Stimulated activated naive CD4-positive, alpha-beta T cell (primary cell): ENCODE measurements at places on chromosomes 12 and 14.

- DNase-seq = no peak
These were observed 67.2 kb upstream of the FAM181A start for GRCh38 chr14:93859957-93860356.

- DNase-seq = peak; percentile 15
These were observed 90.6 kb downstream of the PAPOLA start for GRCh38 chr14:96592591-96593386.

DNA sequence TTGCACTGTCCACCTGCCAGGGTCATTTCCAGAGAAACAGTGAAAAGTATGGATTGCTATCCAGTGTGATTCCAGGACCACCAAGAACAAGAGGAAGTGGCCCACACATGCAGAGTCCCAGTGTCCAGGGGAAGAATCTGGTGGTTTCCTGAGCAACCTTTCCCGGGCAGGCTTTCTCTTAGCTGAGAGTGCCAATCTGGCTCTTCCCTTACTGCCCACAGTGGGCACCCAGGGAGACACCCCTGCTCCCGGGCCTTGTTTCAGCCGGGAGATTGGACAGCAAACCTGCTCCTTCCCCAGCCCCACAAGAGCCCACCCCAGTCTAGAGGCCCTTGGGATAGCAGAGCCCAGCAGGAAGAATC is 62.1 kb downstream of the VWF start:
- DNase-seq = no peak

DNA sequence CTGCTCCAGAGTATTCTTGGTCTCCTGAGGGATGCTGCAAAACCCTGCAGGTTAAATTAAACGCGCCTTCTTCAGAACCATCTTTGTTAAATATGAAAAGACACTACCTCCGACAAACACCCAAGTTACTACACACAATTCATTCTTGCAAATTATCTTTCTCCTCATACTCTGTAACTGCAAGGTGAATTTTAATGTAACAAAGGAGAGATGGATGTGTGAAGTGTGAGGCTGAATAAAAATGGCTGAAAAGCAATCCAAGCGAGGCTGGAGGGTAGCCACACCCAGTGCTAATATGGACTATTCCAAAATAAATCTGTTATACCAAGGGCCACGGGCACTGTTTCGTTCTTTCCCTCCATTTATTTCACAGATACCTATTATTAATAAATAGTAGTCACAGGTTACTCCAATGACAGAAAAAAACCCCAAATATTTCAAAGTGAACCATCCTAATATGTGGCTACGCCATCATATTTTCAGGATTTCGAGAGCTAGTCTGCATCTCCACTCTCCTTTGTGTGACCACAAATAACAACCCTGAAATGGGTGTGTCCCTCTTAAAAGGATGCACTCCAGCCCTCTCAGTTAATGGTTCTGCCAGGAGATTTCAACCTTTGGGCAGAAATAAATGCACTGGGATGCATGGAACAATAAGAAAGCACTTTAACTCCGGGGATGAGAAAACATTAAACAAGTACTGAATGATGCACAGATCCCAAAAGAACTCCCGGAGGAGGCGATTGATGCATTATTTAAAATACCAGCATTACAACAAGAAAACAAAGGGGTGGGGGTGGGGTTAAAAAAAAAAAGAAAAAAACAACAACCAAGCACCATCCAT is 53.1 kb upstream of the CCDC175 start:
- DNase-seq = no peak

GRCh38 chr14:105899071-105899641 is 372.8 kb downstream of the TMEM121 start:
- peak; percentile 5 for DNase-seq

DNA sequence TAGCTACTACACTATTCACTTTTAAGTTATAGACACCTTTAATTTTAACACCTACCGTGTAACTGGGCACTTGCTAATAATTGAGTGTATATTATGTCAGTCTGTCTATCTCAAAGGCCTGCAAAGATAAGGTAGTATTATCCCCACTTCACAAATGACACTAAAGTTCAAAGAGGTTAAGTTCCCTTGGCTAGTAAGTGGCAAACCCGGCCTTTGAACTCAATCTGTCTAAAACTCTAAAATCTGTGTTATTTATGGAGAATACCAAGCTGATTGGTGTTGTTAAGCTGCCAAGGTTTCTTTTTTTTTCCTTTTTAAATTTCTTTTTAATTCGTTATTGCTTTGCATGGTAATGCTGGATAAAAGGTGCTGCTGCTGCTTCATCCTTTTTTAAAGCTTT is 37.7 kb downstream of the YLPM1 start:
- DNase-seq = no peak

DNA sequence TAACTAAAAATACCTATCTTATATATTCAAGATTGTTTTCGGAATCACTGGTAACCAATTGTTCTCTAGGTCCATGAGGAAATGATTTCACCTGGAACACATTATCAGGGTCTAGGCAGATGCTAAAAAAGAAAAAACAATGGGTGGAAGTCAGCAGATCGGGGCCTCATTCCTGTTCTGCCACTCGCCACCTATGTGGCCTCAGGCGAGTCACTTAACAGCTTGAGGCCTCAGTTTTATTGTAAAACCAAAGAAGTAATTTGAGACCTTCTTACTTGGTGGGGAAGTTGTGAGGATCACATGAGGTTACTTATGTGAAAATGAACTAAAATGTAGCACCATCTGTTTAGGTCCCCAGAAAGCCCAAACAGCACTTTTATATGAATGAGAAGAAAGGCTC is 6.2 kb upstream of the RNASE10 start:
- no peak for DNase-seq

- no peak for DNase-seq
These were observed 97.2 kb upstream of the SLC35F4 start for GRCh38 chr14:57963071-57963470.

DNA sequence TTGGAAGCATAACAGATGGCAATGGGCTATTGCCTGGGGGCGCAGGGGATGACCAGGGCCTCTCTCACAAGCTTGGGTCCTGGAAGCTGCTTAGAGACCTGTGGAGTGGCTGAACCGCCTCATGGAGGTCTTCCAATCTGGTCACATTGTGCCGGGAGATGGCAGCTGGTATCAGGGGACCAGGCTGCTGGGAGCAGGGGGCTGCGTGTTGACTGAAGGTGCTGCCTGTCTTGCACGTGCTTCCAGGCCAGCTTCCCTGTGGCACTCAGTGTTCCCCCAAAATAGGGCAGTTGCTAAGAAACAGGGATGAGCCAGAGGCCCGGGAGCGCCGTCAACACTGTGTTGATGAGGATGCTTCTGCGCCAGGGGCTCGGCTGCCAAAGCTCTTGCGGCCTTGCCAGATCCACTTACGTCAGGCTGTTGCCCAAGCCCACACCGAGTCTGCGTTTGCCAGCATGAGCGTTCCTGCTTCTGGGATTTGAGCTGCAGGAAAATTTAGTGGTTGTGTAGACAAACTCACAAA is 39.8 kb downstream of the ELK3 start:
- DNase-seq = no peak

- no peak for DNase-seq
These were observed 23.1 kb upstream of the C12orf42 start for GRCh38 chr12:103518899-103519298.

GRCh38 chr12:114194956-114195355 is 211.0 kb downstream of the TBX5 start:
- DNase-seq = no peak

DNA sequence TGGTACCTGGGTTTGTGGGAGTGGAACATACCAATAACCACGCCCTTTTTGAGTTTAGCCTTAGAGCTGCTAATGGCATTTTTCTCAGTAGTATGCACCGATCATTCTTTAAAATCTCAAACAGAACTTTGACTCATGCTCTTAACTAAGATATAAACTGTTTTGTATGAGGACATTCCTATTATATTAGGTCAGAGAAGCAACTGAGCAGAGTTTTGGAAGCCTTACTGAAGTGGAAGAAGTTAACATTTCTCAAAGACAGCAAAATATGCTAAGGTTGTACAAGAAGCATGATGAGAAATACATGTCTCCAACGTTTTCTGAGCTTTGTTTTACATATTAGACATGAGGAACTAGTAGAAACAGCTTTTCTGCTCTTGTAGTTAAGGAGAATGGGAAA is 819.2 kb downstream of the FSCB start:
- no peak for DNase-seq

DNA sequence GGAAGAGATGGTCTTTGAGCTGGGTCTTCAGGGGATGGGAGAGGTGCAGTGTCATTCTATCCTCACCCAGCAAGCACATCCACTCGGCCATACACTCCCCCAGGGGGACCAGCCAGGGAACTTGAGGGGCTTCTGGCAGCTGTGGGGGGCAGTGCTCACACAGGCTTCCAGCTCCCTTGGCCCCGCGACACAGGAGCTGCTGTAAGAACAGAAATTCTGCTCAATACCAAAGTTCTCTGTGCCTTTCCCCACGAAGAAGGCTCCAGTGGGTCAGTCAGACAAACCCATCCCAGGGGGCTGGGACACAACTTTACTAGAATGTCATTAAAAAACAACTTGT is 289.1 kb upstream of the RTL1 start:
- DNase-seq = no peak

GRCh38 chr12:91413581-91414546 is 231.2 kb upstream of the DCN start:
- no peak for DNase-seq

GRCh38 chr14:72678356-72678755 is 215.5 kb downstream of the DPF3 start:
- no peak for DNase-seq

DNA sequence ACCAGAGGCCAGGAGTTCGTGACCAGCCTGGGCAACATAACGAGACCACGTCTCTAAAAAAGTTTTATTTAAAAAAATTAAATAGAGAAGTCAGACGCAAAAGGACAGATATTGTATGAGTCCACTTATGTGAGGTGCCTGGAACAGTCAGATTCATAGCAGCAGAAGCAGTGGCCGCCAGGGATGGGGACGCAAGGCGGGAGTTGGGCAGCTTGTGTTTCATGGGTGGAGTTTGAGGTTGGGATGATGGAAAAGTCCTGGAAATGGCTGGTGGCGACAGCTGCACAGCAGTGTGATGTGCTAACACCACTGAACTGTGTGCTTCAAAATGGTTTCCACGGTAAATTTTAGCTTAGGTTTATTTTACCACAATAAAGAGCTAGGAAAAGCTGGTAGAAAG is 57.6 kb upstream of the DDX11 start:
- no peak for DNase-seq

GRCh38 chr14:99561864-99562263 is 42.1 kb downstream of the CCDC85C start:
- no peak for DNase-seq

DNA sequence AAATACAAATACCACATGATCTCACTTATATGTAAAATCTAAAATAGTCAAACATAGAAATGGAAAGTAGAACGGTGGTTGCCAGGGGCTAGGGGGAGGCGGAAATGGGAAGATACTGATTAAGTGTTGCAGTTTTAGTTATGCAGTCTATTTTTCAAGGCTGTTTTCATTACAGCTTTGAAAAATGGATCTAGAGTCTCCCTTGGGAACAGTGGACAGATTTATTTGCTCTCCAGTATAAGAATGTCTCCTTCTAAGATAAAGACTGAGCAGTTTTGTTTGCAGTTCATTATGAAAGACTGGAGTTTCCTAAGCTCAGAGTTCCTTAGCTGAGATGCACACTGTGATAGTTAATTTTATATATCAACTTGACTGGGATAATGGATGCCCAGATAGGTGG is 202.5 kb downstream of the KLHL28 start:
- no peak for DNase-seq

GRCh38 chr14:65600742-65601141 is 188.2 kb downstream of the FUT8 start:
- no peak for DNase-seq

DNA sequence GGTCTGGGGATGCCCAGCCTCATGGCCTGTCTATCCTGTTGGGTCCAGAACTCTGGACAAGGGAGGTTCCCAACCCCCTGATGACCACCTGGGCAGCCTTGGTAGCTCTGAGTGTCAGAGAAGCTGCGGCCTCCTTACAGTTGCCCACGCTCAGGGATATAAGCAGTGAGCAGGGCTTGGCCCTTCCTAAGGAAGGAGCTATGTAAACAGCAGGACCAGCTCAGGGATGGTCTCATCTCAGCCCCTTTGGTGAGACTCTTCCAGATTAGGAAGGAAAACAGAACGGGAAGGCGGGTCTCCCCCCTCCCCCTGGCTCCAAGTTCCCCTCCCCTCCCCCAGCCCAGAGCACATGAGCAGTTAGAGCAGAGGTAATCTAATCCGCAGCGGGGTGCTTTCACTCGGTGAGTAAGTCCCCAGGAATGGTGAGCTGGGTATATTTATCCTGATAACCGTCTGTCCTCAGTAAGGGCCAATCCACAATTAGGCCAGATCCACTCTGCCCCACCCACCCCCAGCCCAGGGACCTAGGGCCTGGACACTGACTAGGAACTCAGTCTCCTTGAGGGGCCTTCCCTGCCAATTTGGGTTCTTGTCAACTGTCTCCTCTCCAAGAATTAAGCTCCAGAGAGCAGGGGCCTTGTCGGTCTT is 29.5 kb upstream of the RPLP0 start:
- no peak for DNase-seq

GRCh38 chr12:108442910-108443309 is 72.2 kb upstream of the FICD start:
- DNase-seq = no peak

DNA sequence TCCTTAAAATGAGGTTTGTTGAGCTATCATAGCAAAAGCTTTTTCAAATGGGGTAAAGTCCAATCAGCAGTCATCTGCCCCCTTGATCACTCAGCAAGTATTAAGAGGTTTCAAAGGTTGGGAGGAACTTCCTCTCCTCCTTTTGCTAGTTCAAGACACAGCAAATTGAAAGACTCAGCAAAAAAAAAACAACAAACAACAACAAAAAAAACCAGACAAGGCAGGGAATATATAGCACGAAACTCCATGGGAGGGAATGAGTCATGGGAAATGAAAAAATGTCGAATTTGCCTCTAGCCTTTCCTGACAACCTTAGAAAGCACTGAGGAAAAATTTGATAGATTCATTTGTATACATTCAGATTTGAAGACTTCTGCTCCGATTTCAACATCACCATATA is 1.6 kb upstream of the SLC7A8 start:
- DNase-seq = no peak

DNA sequence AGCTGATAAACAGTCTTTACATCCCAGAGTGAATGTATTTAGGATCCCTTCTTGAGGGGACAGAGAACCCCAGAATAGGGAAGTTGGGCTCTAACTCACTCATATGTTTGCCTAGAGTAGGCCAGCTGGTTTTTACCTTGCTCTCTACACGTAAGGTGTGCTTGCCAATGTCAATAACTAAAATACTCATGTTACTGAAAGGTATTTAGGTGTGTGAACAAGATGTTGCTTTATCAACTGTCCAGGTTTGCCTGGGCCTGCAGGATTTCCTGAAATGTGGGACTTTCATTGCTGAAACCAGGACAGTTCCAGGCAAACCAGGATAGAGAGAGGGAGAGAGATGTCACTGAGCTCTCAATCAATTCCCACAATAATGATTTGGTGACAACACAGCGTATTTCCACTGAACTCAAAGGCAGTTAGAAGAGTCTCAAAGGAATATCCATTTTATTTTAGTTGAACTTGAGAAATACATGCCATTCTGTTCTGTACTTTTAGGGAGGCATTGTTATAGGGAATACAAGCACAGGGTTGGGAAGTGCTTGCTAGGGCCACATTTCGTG is 171.7 kb downstream of the NRXN3 start:
- DNase-seq = no peak
